ENCODE measurements at places on chromosomes 6 and 20. TPM values are rescaled to one million over a fixed set of nuclear protein-coding genes. Genes with fewer than 3 reads are reported as not detected.
A peak's percentile ranks its signal among the peaks of the same experiment; 100 is the strongest.

DNA sequence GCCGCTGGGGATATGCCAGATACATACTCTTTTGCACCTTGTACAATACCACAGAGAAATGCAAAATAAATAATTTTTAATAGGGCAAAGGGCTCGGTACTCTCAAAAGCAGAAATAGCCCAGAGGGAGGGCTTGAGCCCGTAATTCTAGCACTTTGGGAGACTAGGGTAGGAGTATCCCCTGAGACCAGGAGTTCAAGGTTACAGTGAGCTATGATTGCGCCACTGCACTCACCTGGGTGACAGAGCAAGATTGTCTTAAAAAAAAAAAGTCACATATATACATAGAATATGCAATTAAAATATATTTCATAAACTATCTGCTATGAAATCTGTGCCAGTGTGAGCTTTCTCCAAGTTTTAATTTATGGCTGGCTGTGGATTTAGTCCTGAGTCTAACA, 818 bp upstream of the TRMT11 start:
- no peak for DNase-seq

GRCh38 chr6:100506651-100507050, 41.9 kb upstream of the SIM1 start:
- no peak for DNase-seq

The GSTA2 gene
- not detected for total RNA-seq

DNA sequence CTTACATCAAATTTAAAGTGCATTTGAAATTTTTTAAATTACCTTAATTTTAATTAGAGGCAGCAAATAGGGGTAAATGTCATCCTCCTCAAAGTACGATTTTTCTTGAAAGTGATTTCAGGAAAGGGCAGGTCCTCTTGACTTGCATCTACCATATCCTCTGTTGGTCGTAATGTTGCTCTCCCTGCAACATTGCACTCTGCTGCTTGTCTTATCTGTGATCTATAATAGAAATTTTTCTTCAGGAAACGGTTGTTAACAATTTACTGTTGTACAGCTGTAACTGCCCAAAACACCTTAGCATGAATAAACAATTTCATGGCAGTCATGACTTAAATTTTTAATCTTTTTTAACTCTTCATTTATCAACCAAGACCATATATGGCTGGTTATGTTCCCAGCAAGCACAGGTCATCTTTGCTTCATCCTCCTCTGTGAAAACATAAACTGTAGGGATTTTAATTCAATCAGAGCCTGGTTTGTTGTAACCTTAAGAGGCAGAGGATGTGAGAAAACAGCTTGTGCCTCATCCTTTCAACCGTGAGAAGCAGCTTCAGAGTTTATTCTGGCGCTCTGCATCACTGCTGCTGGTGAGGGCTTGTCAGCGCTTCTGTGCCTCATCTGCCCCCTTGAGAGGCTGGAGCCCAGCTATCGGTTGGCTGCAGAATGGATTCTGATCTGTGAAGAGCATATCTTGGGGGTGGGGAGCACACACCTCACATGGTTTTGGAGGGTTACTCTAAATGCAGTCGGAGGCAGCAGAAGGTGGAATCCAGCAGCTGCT, 56.0 kb downstream of the CTNNBL1 start:
- DNase-seq: no peak

The COQ3 gene
- total RNA-seq: 4.3 TPM

The PKIB gene
- 1.8 TPM for total RNA-seq

- peak; percentile 12 for DNase-seq
These were observed 9.2 kb downstream of the ITPA start for GRCh38 chr20:3218307-3218988.

GRCh38 chr20:59333260-59333845, 32.9 kb downstream of the EDN3 start:
- no peak for DNase-seq

GRCh38 chr6:4412488-4412887, 277.1 kb upstream of the ECI2 start:
- DNase-seq: no peak

The CGA gene
- not detected for total RNA-seq

The SERPINB1 gene
- 21.8 TPM for total RNA-seq

The OPRL1 gene
- total RNA-seq: 0.11 TPM
